ENCODE measurements at places on chromosomes 13 and 19. TPM values are rescaled to one million over a fixed set of nuclear protein-coding genes. Genes with fewer than 3 reads are reported as not detected.

CYP2A6 gene
- total RNA-seq, result not detected

KCNK6 gene
- 1.4 TPM for total RNA-seq

OR7A5 gene
- not detected for total RNA-seq

ATP1A3 gene
- 2.7 TPM for total RNA-seq

ZNF534 gene
- total RNA-seq, result not detected

ZNF490 gene
- 3.9 TPM for total RNA-seq

RFPL4AL1 gene
- 0.17 TPM for total RNA-seq

FOXO1 gene
- total RNA-seq, result 0.17 TPM

ZNF491 gene
- not detected for total RNA-seq

PDX1 gene
- total RNA-seq, result not detected

NCCRP1 gene
- 4.5 TPM for total RNA-seq

RPL21 gene
- 1,415 TPM for total RNA-seq

INTS6 gene
- total RNA-seq, result 27.4 TPM

RFX1 gene
- 6.0 TPM for total RNA-seq

HRC gene
- total RNA-seq, result 7.2 TPM

C19orf38 gene
- total RNA-seq, result not detected

LGALS4 gene
- not detected for total RNA-seq

SIGLEC5 gene
- not detected for total RNA-seq

PRR36 gene
- total RNA-seq, result 0.49 TPM

CEACAM16 gene
- total RNA-seq, result not detected

RFXAP gene
- 12.6 TPM for total RNA-seq

IGFL1 gene
- total RNA-seq, result not detected

GRK1 gene
- total RNA-seq, result 0.07 TPM

ZNF560 gene
- not detected for total RNA-seq

ZNF600 gene
- total RNA-seq, result 0.31 TPM

ILF3 gene
- 464 TPM for total RNA-seq

DAND5 gene
- 0.18 TPM for total RNA-seq

NLRP7 gene
- not detected for total RNA-seq

ZIC2 gene
- total RNA-seq, result 16.8 TPM

LRRC25 gene
- total RNA-seq, result not detected

ZNF90 gene
- total RNA-seq, result not detected

KASH5 gene
- not detected for total RNA-seq

DACH1 gene
- total RNA-seq, result not detected

LRRC63 gene
- total RNA-seq, result not detected

DBP gene
- total RNA-seq, result 25.5 TPM

ZNF724 gene
- 8.7 TPM for total RNA-seq

CD37 gene
- not detected for total RNA-seq

FAM124A gene
- 0.49 TPM for total RNA-seq

PROSER3 gene
- 11.9 TPM for total RNA-seq

RNF225 gene
- total RNA-seq, result not detected

NAPSA gene
- 0.24 TPM for total RNA-seq

IZUMO1 gene
- not detected for total RNA-seq

ZNF497 gene
- 4.7 TPM for total RNA-seq

SLC6A16 gene
- not detected for total RNA-seq

TNFAIP8L1 gene
- total RNA-seq, result 6.6 TPM

RPL36 gene
- total RNA-seq, result 1,281 TPM

MIDN gene
- total RNA-seq, result 14.0 TPM

TPTE2 gene
- total RNA-seq, result not detected

FAM98C gene
- 23.5 TPM for total RNA-seq

NALCN gene
- not detected for total RNA-seq

ZNF284 gene
- not detected for total RNA-seq

FXYD3 gene
- total RNA-seq, result not detected

SRRM5 gene
- not detected for total RNA-seq

ABHD13 gene
- total RNA-seq, result 4.8 TPM

ZMYM5 gene
- total RNA-seq, result 13.2 TPM

RAB11B gene
- 39.1 TPM for total RNA-seq

Data from G401 (cell line).